ENCODE measurements at places on chromosomes 4 and X.

DNA sequence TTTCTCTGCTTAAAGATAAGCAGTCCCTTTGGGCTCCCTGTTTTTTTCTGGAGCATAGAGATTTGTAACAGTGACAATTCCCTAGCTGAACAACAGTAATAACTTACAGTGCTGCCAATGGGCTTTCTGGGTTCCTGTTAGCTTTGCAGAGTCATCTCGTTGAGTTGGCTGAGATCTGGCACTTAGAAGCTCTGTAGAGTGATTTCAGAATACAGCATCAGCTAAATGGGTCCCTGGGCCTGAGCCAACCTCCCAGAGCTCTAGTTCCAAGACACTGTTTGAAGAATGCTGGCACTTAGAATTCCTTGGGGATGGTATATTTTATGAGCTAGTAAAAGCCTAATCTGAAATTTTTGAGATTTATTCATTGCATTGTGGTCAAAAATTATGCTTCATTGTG is 43.5 kb upstream of the SERTM2 start:
- DNase-seq, result no peak

- peak; percentile 23 for DNase-seq
These were observed 5.7 kb downstream of the ELK1 start for GRCh38 chrX:47644557-47645091.

- no peak for DNase-seq
These were observed 291.7 kb upstream of the EMCN start for GRCh38 chr4:100809506-100809905.

- DNase-seq, result no peak
These were observed 24.8 kb upstream of the AFAP1 start for GRCh38 chr4:7964459-7964858.

DNA sequence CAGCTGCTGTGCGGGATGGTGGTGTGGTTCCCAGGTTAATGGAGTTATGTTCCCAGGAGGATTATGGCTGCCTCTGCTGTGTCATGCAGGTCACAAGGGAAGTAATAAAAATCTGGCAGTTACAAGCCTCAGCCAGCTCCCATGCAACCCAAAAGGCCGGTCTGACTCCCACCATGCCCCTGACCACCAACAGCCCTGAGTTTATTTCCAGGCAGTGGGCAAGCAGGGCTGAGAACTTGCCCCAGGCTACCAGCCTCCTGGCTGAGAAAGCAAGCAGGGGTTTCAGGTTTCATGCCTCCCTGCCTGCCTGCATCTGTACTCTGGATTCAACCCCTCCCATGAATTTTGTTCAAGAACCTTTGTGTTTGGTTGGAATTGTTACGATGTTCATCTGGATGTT is 732.7 kb upstream of the POU3F4 start:
- peak; percentile 26 for DNase-seq

DNA sequence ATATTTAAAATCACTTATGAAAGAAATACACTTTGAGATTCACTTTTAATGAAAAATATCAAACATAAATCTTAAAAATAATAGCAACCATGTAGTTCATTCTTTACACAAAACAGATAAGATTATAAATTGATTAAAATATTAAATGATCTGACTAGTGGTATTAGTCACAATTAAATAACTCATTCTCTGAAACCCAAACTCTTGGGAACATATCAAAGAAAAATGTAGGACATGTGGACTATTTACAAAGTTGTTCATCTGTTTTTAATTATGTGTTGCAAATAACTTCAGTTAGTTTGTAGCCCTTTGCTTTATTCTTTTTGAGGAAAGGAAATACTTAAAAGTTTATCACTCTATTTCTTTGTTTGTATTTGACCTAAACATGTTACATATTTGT is 9.5 kb upstream of the GUCY1A1 start:
- no peak for DNase-seq

GRCh38 chr4:79689740-79690139 is 281.7 kb upstream of the GK2 start:
- no peak for DNase-seq

GRCh38 chrX:153864561-153865320 is 21.2 kb downstream of the L1CAM start:
- no peak for DNase-seq
